ENCODE measurements at places on chromosomes 1 and 21.

DNA sequence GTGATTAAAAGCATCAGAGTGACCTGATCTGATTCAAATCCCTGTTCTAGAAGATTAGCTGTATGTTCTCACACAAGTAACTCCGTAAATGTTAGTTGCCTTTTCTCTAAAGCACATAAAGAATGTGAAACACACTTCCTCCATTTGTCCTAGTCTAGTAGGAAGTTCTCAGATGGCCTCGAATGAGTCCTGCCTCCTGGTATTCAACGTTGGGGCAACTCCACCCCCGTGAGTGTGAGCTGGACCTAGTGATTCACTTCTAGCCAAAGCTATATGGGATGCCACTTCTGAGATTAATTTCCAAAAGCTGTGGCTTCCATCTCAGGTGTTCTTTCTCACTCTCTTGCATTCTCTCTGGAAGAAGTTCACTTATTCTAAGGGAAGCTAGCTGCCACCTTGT is 267.6 kb downstream of the GPATCH2 start:
- no peak for DNase-seq

GRCh38 chr1:108897865-108898720 is 21.3 kb downstream of the GPSM2 start:
- DNase-seq = no peak

GRCh38 chr1:229856009-229856650 is 210.9 kb upstream of the GALNT2 start:
- DNase-seq = no peak

DNA sequence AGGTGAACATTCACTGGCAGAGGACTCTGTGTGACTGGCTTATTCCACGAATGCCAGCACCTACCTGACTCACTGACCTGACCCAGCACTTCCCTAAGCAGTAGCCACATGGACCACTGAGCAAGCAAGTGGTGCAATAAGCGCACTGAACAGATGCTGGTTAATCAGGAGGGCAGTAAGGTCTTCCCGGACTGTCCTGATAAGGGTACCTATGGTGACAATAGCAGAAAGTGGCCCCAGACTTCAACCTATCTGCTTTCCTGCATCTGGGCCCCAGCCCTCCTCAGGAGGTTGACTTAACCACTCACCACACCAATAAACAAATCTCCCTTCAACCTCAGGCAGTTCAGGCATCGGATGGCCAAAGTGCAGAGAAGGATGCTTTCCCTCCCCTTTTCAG is 65.7 kb downstream of the SETD4 start:
- DNase-seq = no peak

Measured in activated T-helper 1 cell treated with Interleukin-2 at 50 U/mL for 16 hours (primary cell).